ENCODE measurements at places on chromosomes 7 and 10.

- no peak for DNase-seq
These were observed 156.7 kb upstream of the NPVF start for GRCh38 chr7:25384788-25385505.

DNA sequence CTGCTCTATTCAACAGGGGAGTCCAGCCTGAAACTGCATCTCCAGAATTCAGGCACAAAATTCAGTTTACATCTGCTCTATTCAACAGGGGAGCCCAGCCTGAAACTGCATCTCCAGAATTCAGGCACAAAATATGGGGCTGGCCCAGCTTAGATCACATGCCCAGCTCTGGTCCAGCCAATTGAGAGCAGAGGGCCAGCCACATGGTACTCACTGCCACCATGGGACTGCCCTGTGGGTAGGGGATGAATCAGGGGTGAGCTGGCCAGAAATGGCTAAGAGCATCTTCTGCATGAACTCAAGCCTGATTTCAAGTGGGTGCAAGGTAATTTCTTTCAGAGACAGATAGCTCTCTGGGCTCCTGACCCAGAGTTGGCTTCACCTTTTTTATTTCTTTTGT is 156.6 kb upstream of the LYZL2 start:
- DNase-seq, result no peak

GRCh38 chr10:88322324-88323063 is 260.6 kb downstream of the RNLS start:
- no peak for DNase-seq

GRCh38 chr10:120478386-120478785 is 21.4 kb downstream of the PLPP4 start:
- DNase-seq, result no peak

DNA sequence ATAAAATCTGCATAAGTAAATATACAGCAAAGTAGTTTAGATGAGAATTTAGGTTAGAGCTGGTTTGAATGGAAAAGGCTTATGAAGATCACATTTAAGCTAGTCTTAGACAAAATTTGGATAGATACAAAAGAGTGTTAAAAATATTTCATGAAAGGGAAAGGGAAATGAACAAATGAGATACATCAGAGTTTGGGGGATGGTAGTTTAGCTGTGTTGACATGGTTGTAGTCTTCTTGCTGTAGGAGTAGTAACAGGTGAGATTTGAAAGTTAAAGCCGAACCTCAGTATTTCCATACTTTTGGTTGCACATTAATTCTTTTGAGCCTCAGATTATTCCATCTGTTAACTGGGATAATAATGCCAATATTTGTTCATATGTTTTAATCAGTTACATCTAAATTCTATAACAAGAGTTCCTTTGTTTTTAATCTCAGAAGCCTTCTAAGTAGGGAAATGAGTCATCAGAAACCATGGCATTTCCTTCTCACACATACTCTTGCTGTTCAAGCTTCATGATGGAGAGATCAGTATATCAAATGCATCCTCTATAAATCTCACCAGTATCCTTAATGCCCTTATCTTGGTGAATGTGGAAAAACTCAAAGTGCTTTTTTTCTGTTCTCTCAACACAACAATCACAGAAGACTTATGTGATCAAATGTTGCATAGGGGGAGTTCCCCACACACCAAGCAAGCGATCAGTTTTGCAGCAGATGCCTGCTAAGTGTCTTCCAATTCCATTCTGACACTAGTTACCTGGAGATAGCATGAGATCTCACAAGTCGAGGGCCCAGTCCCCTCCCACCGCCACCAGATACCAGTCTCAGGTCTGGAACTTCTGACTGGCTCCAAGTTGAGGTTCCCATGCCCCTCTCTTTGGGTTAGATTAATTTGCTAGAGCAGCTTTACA is 84.7 kb downstream of the MAPK8 start:
- DNase-seq, result no peak

- DNase-seq, result no peak
These were observed 14.5 kb upstream of the ZNF273 start for GRCh38 chr7:64888561-64888900.

DNA sequence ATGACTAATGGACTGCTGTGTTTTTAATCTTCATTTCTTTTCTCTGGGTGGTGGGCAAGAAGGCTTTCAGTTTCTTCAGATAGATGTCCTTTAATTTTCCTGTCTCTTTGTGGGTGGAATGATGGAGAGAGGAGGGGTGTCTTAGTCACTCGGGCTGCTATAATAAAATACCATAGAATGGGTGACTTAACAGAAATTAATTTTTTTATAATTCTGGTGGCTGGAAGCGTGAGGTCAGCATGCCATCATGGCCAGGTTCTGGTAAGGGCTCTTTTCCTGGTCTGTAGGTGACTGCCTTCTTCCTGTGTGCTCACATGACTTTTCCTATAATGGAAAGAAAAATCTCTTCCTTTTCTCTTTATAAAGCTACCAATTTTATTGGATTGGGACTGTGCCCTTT is 6.3 kb downstream of the RSBN1L start:
- no peak for DNase-seq

- no peak for DNase-seq
These were observed 44.4 kb downstream of the ALOX5 start for GRCh38 chr10:45418417-45418848.

GRCh38 chr10:119211176-119211575 is 3.8 kb downstream of the GRK5 start:
- no peak for DNase-seq

DNA sequence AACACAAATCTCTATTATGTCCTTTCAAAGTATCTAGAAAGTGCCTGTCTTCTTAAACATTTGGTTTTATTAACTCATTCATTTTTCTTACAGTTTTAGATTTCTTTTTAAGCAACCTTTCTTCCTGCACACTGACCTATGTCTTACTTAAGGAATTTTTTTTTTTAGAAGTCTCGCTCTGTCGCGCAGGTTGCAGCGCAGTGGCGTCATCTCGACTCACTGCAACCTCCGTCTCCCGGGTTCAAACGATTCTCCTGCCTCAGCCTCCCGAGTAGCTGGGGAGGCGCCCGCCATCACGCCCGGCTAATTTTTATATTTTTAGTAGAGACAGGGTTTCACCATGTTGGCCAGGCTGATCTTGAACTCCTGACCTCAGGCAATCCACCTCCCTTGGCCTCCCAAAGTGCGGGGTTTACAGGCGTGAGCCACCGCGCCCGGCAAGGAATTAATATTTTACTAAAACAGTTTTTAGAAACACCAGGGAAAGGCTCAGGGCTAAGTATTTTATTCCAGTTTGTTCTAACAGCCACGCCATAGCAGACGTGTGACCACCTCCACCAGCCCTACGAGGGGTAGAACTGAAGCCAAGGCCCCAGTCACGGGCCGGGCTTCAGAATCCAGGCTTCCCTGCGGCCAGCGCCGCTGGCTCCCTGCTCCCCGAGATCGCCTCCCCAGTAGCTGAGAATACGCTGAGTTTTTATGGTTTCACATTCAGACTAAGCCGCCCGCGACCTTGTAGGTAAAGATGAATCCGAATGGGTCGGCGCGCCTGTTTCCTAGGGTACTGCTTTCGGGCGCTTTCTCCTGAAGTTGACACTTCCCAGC is 941 bp upstream of the LUC7L2 start:
- peak; percentile 5 for DNase-seq

GRCh38 chr10:130389906-130390305 is 253.7 kb downstream of the GLRX3 start:
- DNase-seq, result no peak

DNA sequence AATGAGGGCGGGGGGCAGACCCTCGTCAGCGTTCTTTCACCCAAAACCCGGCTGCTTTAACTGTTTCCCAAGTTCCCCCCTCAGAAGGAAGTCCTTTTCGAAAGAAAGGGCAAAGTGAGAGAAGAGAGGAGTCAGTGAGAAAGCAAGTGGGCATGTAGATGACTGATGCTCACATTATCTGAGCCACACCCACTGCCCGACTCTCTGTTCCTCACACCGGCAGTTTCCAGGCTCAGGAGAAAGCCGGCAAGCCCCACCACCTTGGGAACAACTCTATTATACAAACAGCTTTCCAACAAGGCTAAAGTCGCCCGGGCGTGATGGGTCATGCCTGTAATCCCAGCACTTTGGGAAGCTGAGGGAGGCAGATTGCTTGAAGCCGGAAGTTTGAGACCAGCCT is 23.1 kb downstream of the RCC1L start:
- DNase-seq, result no peak

DNA sequence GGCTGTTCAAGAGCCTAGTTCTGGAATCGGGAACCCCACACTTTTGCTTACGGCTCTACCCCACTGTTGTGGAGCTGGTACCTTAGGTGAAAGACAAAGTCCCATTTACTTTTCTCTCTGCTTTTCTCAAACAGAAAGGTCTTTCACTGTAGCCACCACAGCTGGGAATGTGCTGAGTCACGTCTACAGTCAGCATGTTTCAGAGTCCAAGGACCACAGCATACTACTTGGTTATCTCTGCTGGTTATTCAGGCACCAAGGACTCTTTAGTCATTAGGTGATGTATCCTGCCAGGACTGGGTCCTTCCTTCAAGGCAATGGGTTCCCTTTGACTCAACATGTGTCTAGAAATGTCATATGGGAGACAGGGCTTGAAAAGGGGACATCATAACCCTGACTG is 266.8 kb upstream of the STEAP1 start:
- DNase-seq, result no peak

- DNase-seq, result no peak
These were observed 52.8 kb downstream of the UNC5B start for GRCh38 chr10:71265201-71265575.

GRCh38 chr7:37410305-37411229 is 38.1 kb downstream of the ELMO1 start:
- DNase-seq, result no peak

- DNase-seq, result no peak
These were observed 209.8 kb downstream of the TRIL start for GRCh38 chr7:28748346-28748745.

GRCh38 chr10:3141351-3142005 is 31.1 kb downstream of the PITRM1 start:
- no peak for DNase-seq

DNA sequence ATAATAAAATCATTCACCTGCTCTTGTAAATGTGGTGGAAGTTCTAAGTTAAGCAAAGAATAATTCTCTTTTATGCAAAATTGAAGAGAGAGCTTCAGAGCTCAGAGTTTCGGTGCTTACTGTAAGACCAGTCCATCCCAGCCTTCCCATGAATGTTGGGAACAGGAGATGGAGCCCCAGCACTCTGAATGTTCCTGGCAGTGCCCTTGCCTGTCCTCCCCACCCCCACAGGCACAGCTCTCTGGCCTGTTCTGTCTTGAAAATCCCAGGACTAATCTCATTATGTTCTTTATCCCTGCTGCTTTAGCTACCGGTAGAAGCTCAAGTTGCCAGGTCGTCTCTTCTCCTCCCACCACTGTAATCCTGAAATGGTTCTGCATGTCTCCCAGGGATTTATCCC is 29.1 kb upstream of the LHFPL3 start:
- no peak for DNase-seq

DNA sequence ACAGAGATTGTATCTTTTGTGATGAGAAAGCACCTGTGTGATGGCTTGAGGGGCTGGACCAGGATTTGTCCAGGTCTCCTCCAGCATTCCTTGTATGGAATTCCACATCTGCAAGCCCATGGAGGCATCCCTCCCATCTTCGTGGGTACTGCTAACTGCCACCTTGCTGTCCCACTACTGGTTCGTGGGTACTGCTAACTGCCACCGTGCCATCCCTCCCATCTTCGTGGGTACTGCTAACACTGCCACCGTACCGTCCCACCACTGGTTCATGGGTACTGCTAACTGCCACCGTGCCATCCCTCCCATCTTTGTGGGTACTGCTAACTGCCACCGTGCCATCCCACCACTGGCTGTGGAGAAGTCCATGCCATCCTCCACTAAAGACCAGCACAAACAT is 111.7 kb downstream of the LARP4B start:
- no peak for DNase-seq

- no peak for DNase-seq
These were observed 86.4 kb upstream of the DGKB start for GRCh38 chr7:14988941-14989340.

DNA sequence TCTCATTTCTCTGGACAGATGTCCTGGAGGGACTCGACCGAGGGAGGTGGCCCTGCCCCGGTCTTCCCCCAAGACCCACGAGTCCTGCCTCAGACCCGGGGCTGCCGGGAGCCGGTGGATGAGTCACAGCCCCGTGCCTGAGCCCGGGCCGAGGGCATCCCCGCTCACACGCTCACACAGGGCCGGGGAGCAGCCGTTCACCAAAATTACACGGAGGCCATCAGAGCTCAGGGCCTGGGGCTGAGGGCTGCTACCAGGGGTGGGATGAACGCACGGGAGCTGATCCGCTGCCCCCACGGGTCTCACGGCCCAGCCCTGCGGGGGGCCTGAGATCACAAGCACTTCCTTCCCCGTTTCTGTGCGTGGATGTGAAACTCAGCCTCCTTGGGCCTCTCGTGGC is 17.5 kb downstream of the FAM20C start:
- DNase-seq, result no peak

GRCh38 chr10:57202356-57202755 is 841.3 kb upstream of the ZWINT start:
- DNase-seq, result no peak

DNA sequence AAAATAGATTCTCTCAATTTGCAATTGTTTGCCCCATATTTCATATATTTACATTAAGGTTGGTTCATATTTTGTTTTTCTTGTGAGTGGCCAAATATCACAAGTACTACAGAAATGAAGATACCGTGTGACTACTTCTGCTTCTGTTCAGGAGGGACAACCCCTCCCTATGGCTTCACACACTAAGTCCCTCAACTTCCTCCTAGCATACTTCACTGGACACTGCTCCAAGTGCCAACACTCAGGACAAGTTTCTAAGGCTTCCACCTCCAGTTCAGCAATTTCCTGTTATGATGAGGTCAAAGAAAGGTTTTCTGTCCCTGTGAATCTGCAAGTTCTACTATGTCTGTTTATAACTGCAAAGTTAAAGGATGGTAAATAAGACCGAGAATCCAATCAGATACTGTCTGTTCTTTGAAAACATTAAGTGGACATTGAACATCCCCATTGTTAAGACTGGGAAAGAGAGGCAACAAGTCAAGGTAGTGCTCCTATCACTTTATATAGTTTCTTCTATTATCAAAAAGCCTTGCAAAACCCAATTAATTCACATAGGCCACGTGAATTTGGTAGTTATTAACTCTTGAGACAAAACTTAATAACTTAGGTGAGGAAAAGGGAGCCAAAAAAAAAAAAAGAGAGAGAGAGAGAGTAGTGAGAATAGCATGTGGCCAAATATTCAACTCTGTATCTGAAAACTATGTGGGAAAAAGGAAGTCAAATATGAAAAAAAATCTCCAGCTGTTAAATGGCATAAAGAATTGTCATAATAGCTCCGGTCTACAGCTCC is 81.3 kb upstream of the DKK1 start:
- DNase-seq, result no peak

- DNase-seq, result no peak
These were observed 62.4 kb downstream of the NRP1 start for GRCh38 chr10:33271969-33272583.

DNA sequence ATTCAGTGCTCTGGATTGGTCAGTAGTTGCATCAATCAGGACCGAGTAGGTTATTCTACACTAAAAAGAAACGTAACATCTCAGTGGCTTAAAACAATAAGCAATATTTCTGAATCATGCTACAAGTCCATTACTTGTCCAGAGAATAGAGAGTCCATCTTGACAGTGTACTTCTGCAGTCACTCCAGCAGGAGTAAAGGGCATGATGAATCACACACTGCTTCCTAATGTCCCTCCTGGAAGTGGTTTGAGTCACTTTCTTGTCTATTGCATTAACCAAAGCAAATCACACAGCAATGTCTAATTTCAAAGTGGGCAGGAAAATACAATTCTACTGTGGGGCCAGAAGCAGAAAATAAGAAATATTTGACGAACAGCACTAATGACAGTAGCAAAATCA is 124.8 kb downstream of the TSPAN12 start:
- DNase-seq, result no peak

- no peak for DNase-seq
These were observed 15.7 kb downstream of the PLEKHS1 start for GRCh38 chr10:113767222-113767621.

GRCh38 chr10:76297780-76298281 is 866.4 kb downstream of the LRMDA start:
- no peak for DNase-seq

Data from HS-27A (cell line).